Stimulated activated naive B cell treated with anti-CD40 and anti-IgM and Interleukin-4, amounts not matched to agents 10 μg/mL and 1 μg/mL and 100 μg/mL, for 72 hours (primary cell): ENCODE measurements at places on chromosomes 2 and 18.

DNA sequence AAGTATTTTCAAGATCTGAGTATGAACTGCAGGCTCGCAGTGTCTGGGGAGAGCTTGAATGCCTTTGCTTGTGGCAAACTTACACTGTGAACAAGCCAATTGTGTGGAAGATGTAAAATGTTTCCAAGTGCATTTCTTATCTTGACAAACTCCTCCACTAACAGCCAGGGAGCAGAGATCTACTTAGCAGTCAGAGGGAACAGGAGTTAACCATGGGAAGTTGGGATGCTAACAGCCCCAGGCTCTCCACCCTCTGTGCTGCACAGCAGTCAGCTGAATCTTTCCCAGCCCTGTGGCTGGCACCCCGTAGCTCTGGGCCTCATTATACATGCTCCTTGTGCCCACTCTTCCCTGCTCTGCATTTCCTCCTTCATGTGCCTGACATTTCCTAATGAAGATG is 450.2 kb downstream of the TSN start:
- no peak for DNase-seq

DNA sequence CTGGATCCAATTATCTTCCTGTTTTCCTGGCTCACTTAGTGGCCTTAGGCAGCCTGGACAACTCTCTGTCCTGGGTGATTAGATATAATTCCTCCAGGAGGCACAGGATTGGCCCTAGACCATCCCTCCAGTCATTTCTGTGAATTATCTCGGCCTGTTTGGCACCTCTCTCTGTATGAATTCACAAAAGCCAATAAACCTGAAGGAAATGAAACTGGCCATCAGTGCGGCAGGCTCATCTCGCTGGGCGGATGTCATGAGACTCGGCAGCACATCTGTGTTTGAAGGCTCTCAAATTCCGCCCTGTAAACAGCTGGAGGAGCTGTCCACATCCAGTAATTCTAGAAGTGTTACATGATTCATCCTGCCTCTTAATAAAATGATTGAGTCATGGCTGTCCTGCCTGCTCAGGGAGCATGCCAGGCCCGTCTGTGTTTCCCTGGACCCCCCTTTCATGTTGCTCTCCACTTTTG is 38.6 kb downstream of the ACOXL start:
- no peak for DNase-seq

GRCh38 chr2:25582077-25582830 is 91.1 kb downstream of the DTNB start:
- DNase-seq = no peak

- peak; percentile 60 for DNase-seq
These were observed 28.0 kb upstream of the KCMF1 start for GRCh38 chr2:84942964-84943421.

- DNase-seq = no peak
These were observed 49.8 kb downstream of the PIAS2 start for GRCh38 chr18:46867367-46868143.

- peak; percentile 55 for DNase-seq
These were observed 124.2 kb downstream of the NFATC1 start for GRCh38 chr18:79519751-79520477.

DNA sequence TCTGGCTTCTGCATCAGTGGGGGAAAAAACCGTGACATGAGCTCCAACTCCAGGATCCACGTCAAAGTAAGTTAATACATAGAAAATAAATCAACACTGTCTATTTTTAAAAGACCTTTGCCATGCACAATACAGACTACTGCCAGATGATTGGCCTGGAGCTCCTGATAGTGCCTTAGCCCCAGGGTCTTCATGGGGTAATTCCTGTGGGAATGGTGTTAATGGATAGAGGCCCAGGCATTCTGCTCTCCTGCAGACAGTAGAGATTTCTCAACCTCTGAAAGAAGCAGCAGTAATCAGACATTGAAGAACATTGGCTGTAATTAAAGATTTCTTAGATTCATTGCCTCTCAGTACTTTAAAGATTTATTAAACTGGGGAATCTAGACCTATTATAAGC is 4.3 kb upstream of the PLCL1 start:
- DNase-seq = no peak

DNA sequence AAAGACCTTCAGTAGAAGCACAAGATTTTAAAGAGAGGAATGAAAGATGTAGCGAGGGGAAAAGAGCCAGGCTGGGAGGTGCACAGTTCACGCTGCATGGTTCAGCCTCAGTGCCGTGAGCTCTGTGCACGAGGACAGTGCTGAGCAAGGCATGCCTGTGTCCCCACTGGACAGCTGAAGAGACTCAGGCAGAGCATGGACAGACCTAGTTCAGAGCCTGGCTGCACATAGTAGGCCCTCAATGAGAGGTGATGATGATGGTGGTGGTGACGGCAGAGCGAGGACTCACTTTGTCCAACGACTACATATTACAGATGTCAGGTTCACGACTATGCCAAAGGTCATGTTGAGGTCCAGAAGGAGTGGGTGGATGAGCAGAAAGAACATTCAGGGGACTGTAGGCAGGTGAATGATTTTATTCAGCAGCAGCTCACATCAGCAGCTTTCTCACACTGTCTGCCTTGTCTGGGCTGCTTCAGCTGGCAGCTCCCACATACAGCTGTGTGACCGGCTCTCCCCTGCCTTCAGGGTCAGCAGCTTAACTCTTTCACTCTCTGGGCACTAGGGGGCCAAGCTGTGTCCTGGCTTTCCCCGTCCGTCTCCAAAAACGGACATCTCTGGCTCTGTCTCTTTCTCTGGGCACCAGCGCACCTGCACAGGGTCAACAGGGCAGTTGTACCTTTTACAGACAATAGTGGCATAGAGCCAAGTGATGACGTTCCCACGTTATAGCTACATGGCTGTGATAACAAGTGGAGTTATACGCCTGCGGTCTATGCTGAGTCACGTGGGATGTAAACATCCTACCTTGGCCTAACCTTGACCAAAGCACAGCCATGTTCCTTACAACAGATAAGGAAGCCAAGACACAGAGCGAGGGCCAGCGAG is 128.8 kb upstream of the MSH6 start:
- no peak for DNase-seq

- DNase-seq = no peak
These were observed 56.0 kb downstream of the NBEAL1 start for GRCh38 chr2:203070701-203071100.

DNA sequence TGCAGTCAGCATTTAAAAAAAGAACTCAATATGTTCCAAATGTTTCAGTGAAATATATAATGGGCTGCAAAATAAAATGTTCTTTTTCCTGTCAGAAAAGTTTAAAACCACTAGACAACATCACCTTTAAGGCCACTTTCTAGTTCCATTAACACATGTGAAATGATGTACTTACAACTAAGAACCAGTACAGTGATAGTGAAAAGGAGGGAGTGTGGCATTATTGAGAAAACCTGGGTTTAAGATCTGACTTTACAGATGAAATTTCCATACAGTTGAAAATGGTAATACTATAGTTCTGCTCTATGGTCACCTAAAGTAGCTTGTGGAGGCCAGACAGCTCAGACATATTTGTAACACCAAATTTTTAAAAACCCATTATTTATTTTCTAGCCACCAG is 14.7 kb downstream of the MEX3C start:
- DNase-seq = no peak

GRCh38 chr2:177317857-177318256 is 53.3 kb upstream of the NFE2L2 start:
- DNase-seq = no peak

DNA sequence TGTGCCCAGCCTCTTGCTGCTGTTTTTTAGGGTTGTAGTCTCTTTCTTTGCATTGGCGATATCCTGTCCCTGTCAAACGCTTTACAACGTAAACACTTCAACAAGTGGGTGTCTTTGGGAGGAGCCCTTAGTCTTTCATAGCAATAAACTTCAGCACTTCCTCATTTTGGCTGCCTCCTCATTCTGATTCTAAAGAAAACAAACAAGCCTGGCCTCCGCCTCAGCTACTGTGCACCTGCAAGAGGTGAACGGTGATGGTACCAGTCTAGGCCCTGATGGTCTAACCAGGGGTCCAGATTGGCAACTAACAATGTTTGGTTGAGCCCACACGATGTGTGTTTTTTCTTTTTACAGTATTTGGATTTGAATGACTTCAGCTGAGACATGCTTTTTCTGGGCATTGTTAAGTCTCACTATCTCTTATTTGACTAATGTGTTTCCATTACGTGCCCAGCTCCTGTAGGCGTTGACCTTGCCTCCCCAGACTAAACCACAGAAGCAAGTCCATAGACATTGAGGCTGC is 53.2 kb upstream of the CUL3 start:
- peak; percentile 60 for DNase-seq

GRCh38 chr2:129829588-129829987 is 149.9 kb upstream of the RAB6C start:
- DNase-seq = no peak

DNA sequence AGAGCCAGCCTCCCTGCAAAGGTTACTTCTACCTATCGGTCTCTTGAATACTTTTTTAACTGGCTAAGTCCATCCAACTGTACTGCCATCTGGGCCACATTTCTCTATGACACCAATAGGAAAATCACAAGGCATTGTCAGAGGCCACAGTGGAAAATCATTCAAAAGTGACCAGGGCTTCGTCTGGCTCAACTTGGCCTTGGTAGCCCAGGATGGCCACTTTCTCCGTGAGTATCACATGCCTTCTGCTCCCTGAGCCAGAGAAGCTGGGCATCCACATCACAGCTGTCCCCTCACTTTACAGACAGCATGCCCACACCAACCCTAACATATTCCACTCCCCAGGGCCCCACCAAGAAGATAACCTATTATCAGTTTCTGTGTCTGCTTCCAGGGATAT is 5.8 kb downstream of the CIB4 start:
- DNase-seq = no peak

DNA sequence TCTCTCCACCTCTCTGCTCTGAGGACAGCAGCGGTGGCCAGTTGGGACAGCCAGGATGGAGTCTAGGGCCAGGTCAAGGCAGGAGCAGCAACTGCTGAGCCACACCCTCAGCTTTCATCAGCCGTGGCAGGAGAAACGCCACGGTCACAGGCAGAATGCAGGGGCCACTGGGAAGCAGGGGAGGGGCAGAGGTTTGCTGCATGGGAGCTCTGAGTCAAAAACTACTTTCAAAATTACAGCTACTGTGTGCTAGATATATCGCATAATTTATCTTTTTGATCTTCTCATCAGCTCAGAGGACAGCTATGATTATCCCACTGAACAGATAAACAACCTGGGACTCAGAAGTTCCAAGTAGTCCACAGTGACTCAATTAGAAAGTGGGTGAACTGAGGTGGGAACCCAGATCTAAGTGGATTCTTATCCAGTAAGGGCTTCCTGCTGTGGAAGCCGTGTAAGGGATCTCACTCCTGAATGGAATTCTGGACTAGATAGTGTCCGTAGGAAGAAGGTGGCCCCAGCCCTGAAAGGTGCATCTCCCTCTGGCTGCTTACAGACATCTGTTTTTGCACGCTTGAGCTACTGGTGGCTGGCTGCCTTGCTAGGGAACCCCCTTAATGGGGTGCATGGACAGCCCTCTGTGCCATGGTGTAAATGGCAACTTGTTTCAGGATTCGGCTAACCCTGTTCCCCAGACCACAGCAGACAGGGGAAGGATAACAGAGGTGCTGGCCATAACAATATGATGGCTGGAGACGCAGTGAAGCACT is 194.6 kb upstream of the SMAD2 start:
- DNase-seq = no peak
